Glutamatergic neuron (in vitro differentiated cells): ENCODE measurements at places on chromosomes 6 and 20. TPM values are rescaled to one million over a fixed set of nuclear protein-coding genes. Genes with fewer than 3 reads are reported as not detected.

The VSTM2L gene
- 15.9 TPM for total RNA-seq

GRCh38 chr6:166645896-166646295 lies 18.8 kb upstream of the RPS6KA2 start:
- no peak for DNase-seq

The CD2AP gene
- total RNA-seq, result 14.9 TPM

GRCh38 chr20:62266340-62266739 lies 28.0 kb downstream of the OSBPL2 start:
- DNase-seq, result no peak

The RHAG gene
- not detected for total RNA-seq

GRCh38 chr20:1371830-1372539 lies 20.9 kb downstream of the FKBP1A start:
- no peak for DNase-seq

DNA sequence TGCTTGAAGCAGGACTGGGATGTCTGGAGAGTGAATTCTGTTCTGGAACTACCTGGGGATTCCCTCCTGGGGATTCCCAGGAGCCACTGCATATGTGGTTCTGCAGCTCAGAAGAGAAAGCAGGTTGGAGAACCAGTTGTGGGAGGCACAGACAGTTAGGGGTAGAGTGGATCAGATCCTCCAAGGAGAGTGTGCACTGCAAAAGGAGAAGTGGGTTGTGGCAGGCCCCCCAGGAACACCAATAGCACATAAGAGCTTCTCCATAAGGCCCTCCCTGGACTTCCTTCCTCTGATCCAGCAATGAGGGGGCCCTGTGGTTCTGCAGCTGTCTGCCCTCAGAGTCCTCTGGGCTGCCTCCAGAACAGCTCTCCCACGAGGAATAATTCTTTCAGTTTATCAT lies 369.2 kb upstream of the CNR1 start:
- DNase-seq, result no peak

GRCh38 chr20:38145729-38146075 lies 19.4 kb downstream of the TGM2 start:
- DNase-seq, result no peak

GRCh38 chr20:49267327-49267726 lies 10.5 kb downstream of the ZNFX1 start:
- DNase-seq, result no peak

GRCh38 chr20:9028419-9028818 lies 40.5 kb upstream of the PLCB4 start:
- peak; percentile 36 for DNase-seq

GRCh38 chr20:36969051-36969450 lies 17.5 kb upstream of the SAMHD1 start:
- no peak for DNase-seq

DNA sequence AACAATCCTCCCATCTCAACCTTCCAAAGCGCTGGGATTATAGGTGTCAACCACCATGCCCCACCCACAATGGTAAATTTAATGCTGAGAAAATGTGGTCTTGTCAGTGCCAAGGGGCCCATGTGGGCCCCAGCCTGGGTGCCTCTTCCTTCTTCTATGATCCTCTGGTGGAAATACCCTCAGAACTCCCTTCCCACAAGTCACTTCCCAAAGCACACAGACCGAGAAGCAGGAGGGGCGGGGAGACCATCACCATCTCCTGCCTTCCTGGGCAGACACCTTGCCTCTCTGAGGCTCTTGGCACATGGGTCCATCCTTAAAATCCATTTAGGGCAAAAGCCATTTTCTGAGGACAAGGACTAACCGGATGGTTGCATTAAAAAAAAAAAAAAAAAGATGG lies 59.0 kb downstream of the NOL4L start:
- DNase-seq, result peak; percentile 8

DNA sequence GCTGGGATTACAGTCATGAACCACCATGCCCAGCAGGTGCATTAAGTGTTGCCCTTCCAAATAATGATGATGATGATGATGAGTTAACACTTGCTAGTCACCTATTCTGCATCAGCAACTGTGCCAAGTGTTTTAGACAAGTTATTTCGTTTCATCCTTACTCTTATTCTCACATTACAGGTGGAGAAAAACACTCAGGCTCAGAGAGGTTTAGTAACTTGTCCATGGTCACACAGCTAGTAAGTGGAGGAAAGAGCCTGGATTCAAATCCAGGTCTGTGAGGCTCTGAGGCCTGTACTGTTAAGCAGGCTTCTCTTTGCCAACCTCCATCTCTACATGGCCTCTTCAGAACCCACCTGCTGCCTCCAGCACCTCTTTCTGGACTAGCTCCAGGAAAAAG lies 70.8 kb downstream of the MDGA1 start:
- no peak for DNase-seq

DNA sequence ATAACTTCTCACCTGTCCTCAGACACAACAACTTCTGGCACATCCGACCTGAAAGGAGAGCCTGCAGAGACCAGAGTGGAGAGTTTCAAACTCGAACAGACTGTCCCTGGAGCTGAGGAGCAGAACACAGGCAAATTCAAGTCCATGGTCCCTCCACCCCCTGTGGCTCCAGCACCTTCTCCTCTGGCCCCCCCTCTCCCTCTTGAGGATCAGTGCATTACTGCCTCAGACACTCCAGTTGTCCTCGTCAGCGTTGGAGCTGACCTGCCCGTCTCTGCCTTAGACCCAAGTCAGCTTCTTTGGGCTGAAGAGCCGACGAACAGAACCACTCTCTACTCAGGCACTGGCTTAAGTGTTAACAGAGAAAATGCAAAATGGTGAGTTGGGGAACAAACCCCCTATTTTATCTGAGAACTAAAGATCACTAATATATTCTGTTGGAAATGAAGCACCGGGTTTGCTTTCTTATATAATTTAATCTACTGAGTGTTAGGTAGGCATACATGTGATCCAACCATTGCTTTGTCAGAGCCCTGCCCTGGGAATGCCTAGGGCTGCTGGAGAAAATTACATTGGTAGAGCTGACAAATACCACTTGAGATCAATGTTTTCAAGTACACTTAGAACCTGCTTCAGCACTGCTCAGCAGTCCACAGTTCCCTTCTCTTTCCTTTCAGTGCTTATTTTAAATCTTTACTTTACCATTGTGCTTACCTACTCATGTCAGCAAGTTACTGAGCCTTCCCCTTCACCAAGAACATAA lies 77.5 kb upstream of the LTV1 start:
- no peak for DNase-seq

GRCh38 chr6:95599706-95600105 lies 22.4 kb downstream of the MANEA start:
- DNase-seq, result no peak

GRCh38 chr6:133855276-133855990 lies 33.5 kb upstream of the TCF21 start:
- no peak for DNase-seq

- DNase-seq, result peak; percentile 43
Measured at GRCh38 chr6:149694921-149695320, 23.0 kb downstream of the LATS1 start.

- no peak for DNase-seq
Measured at GRCh38 chr6:18349386-18349785, 37.8 kb upstream of the RNF144B start.

DNA sequence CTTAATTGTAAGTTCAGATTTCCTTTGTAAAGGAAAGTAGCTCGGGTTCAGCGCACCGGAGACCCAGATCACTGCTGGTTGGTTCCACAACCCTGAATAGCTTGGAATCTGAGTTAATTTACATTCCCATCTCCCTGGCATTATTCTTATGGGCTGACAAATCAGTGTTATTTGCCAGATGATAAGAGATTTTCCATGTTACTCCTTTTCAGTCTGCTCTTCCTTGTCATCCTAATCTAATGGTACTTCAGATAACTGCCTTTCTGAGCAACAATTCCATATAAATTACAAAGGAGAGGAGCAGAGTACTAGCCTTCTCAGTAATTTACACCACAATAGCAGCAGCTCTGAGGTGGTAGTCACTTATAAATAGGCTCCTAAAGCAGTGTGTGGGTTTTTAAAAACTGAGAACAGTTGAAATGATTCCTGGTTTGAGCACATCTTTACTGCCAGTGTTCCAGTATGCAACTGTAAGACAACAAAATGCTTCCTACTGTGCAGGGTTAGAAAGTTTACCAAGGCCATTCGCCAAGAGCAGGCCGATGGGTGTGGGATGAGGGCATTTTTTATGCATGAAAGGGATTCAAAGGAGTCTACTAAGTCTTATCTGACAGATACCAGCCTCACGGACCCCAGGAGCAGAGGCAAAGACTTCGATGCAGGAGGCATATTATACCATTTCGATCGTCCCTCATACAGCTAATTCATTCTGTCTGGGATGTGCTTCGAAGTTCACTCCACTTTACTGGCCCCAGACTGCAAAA lies 89.7 kb downstream of the NDUFAF5 start:
- DNase-seq, result no peak

DNA sequence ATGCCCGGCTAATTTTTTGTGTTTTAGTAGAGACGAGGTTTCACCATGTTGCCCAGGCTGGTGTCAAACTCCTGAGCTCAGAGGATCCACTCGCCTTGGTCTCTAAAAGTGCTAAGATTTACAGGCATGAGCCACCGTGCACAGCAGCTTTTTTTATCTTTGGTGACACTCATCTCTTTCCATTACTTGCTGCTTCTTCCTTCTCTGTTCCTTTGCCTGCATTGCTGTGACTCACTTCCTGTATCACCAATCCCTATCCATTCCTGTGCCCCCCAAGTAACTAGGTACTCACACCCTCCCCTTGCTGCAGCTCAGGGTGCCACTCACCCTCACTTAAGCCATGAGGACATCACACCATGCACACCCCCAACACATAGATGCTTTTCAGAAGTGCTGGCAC lies 24.6 kb downstream of the KHDC1L start:
- no peak for DNase-seq

The PPP1R14C gene
- 4.1 TPM for total RNA-seq

GRCh38 chr6:1916334-1917070 lies 306.8 kb downstream of the FOXC1 start:
- DNase-seq, result no peak

The HDGFL1 gene
- total RNA-seq, result not detected

DNA sequence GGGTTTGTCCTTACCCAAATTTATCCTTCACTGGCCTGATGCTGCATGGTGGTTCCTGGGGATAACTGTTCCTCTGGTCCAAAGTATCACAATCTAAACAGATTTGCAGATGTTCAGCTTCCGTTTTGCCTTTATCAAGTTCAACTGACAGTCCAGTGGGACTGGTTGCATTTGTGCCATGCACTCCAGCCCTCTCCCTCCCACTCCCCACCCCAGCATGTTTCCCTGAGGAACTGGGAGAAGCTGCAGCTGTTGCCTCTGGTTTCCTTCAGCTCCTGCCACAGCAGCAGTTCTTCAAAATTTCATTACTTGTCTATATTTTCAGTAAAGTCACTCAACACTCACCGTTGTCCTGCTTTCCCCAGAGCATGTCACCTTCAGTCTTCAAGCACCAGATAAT lies 39.5 kb upstream of the KIF16B start:
- DNase-seq, result no peak

The GJA1 gene
- 19.4 TPM for total RNA-seq

DNA sequence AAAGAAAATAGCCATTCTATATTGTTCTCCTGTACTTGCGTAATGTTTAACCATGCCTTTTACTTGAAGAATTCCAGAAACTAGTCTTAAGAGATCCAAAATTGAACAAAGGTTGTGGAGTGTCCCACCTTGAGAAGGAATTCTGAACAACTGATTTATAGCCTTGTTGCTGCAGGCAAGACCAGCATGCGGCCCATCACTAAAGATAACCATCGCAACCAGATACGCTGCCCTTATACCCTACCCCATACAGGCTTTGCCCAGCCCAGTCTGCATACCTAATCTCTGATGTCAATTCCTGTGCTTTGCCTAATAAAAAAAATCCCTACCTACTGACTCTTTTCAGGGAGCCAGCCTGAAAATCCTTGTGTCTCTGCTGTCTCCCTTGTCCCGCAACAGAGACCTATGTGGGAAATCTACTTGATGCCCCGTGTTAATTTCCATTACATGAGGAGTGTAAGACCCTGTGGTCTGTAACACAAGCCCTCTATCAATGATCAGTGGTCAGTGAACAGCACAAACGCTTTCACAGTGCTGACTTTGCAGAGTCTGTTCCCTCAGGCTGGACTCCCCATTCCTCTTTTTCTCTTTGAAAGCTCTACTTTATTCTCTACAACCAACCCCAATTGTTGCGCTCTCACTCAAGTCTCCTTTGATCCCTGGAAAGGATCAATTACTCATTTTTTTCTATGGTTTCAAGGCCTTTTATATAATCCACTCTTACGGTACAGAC lies 125.7 kb upstream of the BTBD3 start:
- no peak for DNase-seq

GRCh38 chr6:44390158-44390683 lies 2.7 kb downstream of the CDC5L start:
- no peak for DNase-seq

GRCh38 chr6:131651782-131652181 lies 14.7 kb downstream of the ENPP3 start:
- no peak for DNase-seq

The ZBTB12 gene
- 16.2 TPM for total RNA-seq

The PDE10A gene
- total RNA-seq, result 24.5 TPM

- DNase-seq, result no peak
Measured at GRCh38 chr6:168941036-168941435, 312.6 kb downstream of the THBS2 start.
